ENCODE measurements at places on chromosomes 11 and 22. TPM values are rescaled to one million over a fixed set of nuclear protein-coding genes. Genes with fewer than 3 reads are reported as not detected.

TSPAN32 gene
- total RNA-seq: not detected

TCN1 gene
- not detected for total RNA-seq

NEFH gene
- 0.22 TPM for total RNA-seq

PRDM10 gene
- 3.8 TPM for total RNA-seq

C11orf97 gene
- not detected for total RNA-seq

SNU13 gene
- 58.0 TPM for total RNA-seq

POLD3 gene
- total RNA-seq: 8.3 TPM

FIBIN gene
- not detected for total RNA-seq

MMP27 gene
- total RNA-seq: not detected

SMTNL1 gene
- total RNA-seq: not detected

HEPN1 gene
- 0.20 TPM for total RNA-seq

HTR3A gene
- total RNA-seq: not detected

DNA sequence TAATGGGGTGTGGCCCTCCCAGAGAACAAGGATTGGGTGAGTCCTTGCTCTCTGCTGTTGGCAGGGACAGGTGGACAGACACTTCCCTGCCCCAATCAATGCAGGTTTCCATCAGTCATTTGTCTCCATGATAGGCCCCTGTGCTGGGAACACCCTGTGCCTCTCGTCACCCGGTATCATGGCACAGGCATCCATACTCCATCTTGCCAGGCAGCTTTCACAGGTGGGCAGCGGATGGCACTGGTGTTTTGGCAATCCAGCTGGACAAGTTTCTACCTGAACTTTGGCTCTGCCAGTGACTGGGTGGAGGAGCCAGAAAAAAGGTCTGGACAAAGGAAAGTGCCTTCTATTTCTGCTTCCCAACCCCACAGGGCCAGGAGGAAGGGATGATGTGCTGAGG, 47.5 kb downstream of the TRIM29 start:
- no peak for DNase-seq

DNA sequence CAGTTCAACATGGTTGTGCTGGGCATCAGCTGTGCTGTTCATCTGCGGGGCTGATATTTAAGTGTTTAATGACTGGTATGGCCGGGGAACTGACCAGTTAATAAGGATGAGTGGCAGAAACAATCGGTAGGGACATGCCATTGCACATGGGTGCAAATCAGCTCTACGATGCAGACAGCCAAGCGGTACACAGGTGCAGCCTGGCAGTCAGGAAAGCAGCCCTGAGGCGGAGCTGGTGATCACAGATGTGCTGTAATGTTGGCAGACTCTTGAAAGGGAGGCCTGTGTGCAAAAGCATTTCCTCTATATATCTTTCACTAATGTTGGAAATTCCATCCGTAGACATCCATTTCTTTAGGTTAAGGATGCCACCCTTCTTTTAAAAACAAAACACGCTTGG, 1.1 kb downstream of the MMP20 start:
- DNase-seq: no peak

DNA sequence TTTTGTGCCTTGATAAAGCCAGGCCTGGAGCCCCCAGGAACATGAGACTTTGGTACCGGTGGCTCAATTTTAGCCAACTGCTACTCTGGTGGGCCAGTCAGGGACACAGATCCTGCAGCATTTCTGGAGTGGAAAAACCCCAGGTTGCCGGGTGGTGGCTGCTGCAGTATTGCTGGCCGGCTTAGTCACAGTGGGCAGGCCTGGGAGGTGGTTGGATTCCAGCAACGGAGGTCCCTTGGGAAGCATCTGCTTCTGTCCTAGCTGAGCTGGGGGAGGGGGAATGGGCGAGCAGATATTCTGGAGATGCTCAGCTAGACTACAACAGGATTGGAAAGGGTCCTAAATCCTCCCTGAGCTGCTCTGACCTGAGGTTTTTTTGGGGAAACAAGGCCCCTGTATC, 31.6 kb upstream of the ACCSL start:
- DNase-seq: peak; percentile 18

- DNase-seq: peak; percentile 76
These were observed at the start of gene CASP1 for GRCh38 chr11:105034813-105035620. Gene CASP1, minus strand, starts transcription at chr11:105035144. Its CDS starts 31 bp downstream, at chr11:105035113.

GRCh38 chr11:14359501-14360031, 583 bp upstream of the RRAS2 start:
- no peak for DNase-seq

- no peak for DNase-seq
These were observed 22.2 kb downstream of the TREH start for GRCh38 chr11:118657238-118657637.

GRCh38 chr11:59417023-59417422, 9.2 kb downstream of the OR5A2 start:
- no peak for DNase-seq

GRCh38 chr22:22352371-22352999, 107.9 kb downstream of the VPREB1 start:
- DNase-seq: no peak

GRCh38 chr11:394034-394857, at the start of gene PKP3:
Gene PKP3, plus strand, starts transcription at chr11:394209. Its CDS starts 84 bp downstream, at chr11:394293.
- peak; percentile 62 for DNase-seq

GRCh38 chr11:57432714-57433163, 5.8 kb upstream of the SLC43A3 start:
- peak; percentile 70 for DNase-seq

- DNase-seq: no peak
These were observed 426.1 kb downstream of the NTM start for GRCh38 chr11:131796541-131796940.

GRCh38 chr11:75056814-75057213, 39.9 kb downstream of the OR2AT4 start:
- DNase-seq: no peak

DNA sequence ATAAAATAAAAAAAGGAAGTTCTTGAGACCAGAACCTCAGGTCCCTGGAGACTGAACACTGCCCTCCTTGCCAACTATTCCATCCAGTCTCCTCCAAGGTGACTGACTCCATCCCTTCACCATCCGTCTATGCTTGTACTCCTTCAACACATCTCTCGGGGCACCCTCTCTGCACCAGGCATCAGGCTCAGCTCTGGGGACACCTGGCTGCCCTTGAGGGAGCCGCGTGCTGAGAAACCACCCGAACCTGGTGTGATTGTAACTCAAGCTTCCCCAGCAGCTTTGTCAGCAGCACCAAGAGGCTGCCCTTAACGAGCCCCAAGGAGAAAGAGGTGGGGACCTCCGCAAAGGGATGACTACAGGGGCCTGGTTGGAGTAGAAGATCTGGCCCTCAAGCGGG, 1.7 kb downstream of the PTPN5 start:
- no peak for DNase-seq

DNA sequence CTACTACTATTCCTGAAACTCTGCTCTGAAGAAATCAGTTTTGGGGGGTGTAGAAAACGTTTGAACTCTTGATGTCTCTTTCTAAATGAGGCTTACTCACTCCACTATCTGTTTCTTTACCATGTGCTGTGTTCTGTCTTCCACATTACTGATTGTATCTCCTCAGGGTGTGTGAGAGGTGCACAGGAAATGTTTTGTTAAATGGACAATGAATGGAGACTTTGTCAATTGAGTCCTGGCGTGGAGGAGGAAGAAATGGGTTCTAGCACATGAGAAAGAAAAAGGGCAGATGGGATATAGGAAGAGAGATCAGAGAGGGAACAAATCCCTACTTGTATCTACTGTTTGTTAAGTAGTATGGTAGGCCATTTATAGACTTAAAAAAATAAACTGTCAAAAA, 577.1 kb upstream of the CCDC90B start:
- DNase-seq: no peak

DNA sequence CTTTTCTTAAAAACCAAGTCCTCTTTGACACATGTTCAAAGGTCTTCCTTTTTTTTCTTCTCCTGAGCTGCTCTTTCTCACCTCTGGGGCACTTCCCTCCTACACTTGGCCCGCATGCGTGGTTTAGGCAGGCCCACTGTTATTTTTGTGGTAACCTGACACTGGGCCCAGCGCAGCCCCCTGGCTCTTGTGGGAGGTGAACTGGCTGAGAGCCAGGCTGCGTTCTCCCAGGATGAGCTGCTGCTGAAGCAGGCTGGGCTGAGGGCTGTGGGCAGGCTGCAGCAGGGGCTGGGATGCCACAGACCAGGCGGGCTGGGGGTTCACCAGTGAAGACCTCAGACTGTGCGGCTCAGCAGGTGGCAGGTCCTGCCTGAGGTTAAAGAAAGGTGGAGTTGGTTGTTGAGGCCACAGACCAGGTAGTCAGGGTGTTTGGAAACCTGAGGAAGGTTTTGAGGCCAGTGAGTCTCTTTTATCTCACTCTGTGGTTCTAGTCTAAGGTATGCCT, 72.4 kb downstream of the TEAD1 start:
- DNase-seq: no peak

GRCh38 chr11:72721689-72722049, 30.5 kb downstream of the ARAP1 start:
- peak; percentile 45 for DNase-seq

DNA sequence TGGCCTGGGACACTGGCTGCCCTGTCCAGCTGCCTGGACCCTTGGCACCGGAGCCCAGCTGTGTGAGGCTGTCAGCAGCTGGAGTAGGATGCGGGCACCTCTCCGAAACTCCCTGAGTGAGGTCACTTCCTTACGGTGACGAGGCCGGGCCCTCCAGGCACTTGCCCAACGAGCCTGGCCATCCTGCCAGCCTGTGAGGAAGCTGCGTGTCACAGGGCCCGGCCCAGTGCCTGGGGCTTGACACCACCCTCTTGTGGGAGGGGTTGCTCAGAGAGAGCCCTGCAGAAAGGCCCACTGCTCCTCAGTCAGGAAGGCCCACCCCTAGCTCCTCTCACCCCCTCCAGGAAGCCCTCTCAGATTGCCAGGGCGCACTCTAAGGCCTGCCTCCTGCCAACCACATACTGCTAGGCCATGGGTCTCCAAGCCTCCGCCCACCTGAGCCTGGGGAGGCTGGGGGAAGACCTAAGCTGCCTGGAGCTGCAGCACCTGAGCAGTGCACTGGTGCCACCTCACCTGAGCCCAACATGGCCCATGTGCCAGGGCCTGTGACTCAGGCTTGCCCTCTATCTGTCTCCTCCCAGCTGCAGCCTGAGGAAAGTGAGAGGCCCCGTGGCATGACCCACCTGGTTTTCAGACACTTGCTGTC, 4.3 kb upstream of the PHLDA2 start:
- peak; percentile 69 for DNase-seq

- DNase-seq: no peak
These were observed 188.5 kb upstream of the E2F8 start for GRCh38 chr11:19429108-19429760.

DNA sequence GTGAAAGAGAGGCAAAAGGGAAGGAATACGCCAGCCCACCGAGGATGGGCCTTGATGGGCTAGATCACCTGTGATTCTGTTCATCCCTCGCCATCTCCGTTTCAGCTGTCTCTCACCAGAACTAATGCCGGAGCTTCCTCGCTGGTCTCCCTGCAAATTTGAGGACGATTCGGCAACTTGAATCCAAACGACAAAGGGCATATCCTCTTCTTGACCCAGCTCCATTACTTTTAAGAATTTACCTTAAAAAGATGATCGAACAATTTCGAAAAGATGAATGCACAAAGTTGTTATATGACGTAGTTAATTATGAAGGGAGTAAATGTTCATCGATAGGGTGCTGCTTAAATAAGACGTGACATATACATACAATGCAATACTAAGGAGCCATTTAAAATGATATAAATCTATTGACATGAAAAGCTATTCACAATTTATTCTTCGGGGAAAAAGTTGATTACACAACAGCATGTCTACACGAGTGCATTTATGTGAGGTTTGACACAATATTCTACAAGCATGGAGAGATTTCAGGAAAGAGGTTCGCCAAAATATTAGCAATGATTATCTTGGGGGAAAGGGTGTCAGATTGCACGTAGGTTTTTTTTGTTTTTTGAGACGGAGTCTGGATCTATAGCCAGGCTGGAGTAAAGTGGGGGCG, 937 bp upstream of the FAM168A start:
- DNase-seq: no peak

GRCh38 chr11:74019860-74020259, 11.0 kb upstream of the UCP3 start:
- DNase-seq: no peak

- DNase-seq: peak; percentile 31
These were observed 1024.1 kb upstream of the CCDC90B start for GRCh38 chr11:84310268-84310667.

DNA sequence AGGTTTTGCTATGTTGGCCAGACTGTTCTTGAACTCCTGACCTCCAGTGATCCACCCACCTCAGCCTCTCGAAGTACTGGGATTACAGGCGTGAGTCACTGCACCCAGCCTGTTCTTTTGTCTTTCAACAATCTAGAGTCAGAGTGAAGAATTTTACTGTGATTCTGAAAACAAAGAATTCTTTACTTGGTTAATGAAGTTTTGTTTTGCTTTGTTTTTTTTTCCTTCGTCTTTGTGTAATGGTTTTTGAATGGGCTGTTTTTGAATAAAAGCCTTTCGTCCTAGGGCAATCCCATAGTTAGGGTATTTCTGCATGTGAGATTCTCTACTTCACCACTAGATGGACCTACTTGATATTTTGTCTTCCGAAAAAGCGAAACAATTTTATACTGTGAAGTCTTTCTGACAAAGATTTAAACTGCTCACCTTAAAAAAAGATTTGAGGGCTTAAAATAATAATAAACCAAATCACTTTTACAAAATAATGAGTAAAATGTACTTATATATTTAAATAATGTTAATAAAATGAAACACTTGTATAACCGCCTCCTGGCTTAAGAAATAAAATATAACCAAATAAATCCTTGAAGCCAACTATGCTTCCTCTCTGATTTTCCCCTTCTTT, 43.4 kb upstream of the SC5D start:
- peak; percentile 50 for DNase-seq

- DNase-seq: no peak
These were observed 54.3 kb downstream of the IGSF9B start for GRCh38 chr11:133902506-133902905.

GRCh38 chr11:34629711-34630110, 8.8 kb downstream of the EHF start:
- DNase-seq: no peak

GRCh38 chr11:27916541-27917100, 191.3 kb downstream of the KIF18A start:
- DNase-seq: no peak

DNA sequence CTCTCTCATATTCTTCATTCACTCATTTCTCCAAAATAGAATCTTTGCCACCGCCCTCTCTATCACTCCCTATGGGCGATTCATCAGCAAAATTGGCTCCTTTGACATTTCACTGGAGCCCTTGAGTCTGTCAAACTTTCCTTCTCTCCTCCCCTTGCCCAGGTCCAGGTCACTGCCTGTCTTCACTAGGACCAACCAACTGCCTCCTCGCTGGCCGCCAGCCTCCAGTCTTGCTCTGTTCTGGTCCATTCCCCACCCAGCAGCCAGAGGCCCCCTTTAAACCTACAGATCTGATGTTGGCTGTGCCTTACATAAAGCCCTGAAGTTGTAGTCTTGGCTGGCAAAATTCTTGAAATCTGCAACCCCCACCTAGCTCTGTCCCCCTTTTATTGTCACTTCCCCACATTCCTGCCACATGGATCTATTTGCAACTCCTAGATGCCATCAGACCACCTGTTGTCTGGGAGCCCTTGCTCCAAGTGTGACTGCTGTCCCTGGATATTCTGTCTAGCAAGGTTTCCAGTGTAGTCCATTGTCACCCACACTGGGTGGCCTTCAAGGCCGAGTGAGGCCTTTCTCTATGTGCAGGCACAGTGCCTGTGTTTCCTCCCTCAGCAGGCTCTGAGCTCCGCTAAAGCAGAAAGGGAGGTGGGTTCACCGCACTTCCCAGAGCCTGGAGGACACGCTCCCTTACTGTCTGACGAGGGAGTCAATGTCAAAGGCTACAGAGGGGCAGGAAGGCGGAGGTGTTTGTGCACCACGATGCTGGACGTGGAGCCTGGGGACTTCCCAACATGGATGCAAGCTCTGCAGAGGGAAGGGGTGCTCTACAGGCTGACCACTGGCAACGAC, 25.5 kb downstream of the MYEOV start:
- no peak for DNase-seq
